RWPE2 (cell line): ENCODE measurements at places on chromosomes 2 and 18.

- no peak for DNase-seq
Observed at GRCh38 chr2:20674974-20675679, 8.2 kb downstream of the GDF7 start.

DNA sequence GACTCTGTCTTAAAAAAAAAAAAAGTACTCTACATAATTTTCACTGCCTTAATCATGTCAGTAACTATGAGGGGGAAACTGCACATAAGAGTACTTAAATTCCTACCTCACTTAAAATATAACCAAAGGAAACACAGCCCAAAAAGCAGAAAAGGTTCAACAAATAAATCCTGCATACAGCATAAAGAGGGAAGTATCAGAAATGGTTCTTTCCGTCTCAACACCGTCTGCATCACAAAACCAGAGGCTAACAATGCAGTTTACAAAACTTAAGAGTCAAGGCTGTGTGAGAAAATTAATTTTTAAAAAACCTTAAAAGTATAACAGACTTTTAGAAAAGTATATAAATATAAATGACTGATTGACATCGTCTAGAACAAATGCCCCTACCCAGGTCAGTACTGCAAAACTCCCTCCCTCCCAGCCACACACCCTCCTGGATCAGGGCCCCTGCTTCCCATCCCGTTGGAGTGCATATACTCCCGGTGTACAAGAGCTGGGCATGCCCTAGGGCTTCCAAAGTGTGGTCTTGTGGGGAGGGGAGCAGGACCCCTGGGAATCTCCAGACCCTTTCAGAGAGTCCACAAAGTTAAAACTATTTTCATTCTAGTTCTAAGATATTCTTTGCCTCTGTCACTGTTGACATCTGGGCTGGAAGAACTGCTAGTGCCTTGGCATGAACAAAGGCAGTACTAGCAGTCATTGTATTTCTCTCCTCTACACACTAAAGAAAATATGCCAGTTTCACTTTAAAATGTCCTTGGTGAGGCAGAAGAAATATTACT, 67.0 kb upstream of the SERTAD2 start:
- DNase-seq: no peak

DNA sequence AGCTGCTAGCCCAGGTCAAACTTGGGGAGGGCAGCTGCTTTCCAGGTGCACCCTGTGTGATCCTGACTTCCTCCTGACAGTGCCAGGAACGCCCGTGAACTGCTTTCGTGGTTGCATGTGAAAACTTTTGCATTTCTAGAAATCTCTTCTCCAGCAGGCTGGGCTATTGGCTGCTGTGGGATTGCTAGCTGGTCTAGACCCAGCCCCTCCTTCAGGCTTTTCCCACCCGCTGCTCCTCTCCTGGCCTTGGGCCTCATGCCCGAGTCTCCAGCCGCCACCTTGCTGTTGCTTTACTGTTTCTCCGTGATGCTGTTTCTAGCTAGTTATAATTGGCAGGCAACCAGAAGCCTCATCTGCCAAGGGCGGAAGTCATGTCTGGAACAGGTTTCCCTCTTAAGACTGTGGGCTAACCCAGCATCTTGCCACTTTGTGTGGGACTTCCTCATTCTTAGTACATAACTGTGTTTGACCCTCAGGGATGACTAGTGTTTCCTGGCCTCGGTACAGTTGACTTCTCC, 27.0 kb upstream of the MGAT4A start:
- DNase-seq: no peak

DNA sequence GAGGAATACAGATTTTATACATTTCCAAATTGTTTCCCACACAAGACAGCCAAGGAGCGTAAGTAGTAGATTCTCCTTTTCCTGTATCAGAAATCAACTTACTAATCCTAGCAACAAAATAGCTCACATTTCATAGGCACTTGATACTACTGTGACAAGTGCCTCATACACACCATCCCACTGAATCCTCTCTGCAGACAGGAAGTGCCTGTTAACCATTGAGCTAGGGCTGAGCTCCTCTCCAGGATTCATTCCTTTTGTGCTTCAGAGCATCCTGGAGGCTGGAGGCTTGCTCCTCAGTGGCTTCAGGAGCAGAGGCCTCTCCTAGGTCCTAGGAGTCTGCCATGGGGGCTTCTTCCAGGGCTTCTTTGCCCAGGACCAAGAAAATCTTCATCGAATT, 20.8 kb upstream of the ZNF396 start:
- no peak for DNase-seq

GRCh38 chr2:44559108-44559507, 197.4 kb downstream of the CAMKMT start:
- no peak for DNase-seq

GRCh38 chr2:201298462-201299052, 38.2 kb downstream of the CASP8 start:
- no peak for DNase-seq

DNA sequence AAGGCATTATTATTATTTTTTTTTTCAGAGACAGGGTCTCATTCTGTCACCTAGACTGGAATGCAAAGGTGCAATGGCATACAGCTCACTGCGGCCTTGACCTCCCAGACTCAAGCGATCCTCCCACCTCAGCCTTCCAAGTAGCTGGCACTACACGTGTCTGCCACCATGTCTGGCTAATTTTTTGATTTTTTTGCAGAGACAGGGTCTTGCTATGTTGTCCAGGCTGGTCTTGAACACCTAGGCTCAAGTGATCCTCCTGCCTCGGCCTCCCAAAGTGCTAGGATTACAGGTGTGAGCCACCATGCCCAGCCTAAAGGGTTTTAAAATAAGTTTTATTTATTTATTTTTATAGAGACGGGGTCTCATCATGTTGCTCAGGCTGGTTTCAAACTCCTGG, 45.3 kb upstream of the AP1S3 start:
- DNase-seq: no peak

DNA sequence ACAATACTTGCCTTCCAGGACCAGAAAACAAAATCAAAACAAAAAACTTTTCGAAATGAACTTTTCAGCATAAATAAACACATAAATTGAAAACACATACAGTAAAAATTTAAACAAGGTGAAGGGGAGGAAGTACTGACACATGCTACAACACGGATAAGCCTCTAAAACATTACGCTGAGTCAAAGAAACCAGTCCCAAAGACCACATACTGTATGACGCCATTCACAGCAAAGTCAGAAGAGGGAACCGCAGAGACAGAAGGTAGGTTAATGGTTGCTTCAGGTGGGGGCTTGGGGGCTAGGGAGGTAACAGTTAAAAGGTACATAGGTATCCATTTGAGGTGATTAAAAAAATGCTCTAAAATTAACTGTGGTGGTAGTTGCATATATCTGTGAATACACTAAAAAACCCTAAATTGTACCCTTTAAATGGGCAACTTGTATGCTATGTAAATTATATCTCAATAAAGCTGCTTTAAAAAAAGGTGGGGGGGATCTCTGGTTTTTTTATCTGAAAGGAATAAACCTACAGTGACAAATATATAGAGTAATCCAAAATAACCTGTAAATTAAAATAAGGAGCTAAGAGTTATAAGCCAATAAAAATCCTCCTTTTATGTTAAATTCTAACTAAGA, 7.1 kb downstream of the COX7A2L start:
- no peak for DNase-seq

- no peak for DNase-seq
Observed at GRCh38 chr18:67194886-67195285, 321.6 kb downstream of the DSEL start.

DNA sequence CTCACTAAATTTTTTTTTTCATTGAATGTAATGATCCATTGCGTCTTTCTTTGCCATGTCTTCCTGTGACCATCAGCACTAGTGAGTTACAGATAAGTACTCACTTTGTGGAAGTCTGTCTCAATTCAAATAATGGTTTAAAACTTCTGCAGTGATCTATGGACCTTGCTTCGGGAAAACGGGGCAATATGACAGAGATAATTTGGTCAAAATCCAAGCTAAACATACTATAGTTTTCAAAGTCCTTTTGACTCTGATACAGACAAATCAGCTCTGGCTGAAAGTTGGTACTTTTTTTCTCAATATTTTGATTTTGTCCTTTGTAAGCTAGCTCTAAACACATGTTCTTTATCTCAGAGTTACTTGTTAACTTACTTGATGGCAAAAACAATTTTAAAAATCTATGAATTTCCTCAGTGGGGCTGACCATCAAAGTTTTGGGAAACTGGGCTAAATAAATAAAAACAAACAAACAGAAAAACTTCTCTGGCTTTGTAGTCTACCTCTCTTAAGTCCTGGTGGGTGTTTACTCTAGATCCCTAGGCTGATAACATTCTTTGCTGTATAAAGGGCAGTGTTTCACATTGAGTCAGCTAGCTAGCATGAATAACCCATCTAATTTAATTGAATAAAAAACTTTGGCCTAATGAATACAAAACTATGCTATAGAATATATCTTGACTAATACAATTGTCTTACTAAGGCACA, 327.6 kb downstream of the RDH14 start:
- no peak for DNase-seq

DNA sequence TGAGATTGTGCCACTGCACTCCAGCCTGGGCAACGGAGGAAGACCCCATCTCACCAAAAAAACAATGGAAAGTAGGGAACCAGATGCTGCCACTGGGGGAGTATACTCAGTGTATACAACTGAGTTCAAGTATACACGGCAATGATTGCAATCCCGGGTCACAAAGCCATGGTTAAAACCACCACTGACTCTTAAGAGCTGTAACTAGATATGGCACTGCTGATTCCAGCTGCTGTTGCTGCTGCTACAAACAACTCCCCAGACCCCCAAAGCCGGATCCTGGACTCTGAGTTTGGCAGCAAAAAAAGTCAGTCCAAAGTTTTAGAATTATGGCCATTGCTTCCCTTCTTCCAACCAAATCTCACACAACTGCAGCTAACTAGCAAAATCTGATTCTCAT, 43.7 kb upstream of the COX7A2L start:
- DNase-seq: no peak

GRCh38 chr18:48321536-48321935, 87.6 kb downstream of the ZBTB7C start:
- no peak for DNase-seq

DNA sequence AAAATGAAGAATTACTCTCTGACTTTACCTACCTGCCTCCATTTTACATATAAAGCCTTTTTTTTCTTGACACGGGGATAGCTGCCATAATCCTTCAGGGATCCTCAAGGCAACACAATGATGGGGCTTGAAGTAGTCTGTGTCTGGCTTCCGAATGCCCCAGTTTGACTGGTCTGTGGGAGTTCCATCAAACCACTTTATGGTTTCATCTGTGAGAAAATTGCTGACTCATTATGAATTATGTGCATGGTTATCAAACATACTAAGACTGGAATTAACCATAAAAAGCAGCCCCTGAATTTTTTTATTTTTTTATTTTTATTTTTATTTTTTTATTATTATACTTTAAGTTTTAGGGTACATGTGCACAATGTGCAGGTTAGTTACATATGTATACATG, 117.5 kb downstream of the PLA2R1 start:
- no peak for DNase-seq

- no peak for DNase-seq
Observed at GRCh38 chr2:30030361-30030760, 109.0 kb upstream of the ALK start.

- DNase-seq: no peak
Observed at GRCh38 chr2:169925968-169926367, 98.7 kb downstream of the UBR3 start.

DNA sequence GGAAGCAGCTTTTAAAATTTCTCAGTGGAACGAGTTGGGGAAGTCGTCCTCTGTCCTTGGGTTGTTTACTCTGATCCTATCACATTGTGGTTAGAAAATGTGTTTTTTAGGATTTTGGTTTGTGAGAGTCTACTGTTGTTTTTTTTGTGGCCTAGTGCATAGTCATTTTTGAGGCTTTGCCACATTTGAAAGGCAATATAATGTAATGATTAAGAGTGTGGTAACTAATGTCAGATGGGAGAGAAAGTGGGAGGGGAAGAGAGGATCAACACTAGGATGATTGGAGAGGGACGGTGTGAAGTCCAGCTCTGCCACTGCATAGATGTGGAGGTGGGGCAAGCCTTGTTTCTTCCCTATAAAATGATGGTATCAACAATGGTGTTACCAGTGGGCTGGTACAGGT, 8.5 kb downstream of the SP140L start:
- no peak for DNase-seq

- no peak for DNase-seq
Observed at GRCh38 chr2:3200420-3200939, 177.1 kb downstream of the EIPR1 start.

- no peak for DNase-seq
Observed at GRCh38 chr2:108577099-108577498, 42.8 kb downstream of the LIMS1 start.

- DNase-seq: peak; percentile 38
Observed at GRCh38 chr2:241571821-241572620, 13.5 kb downstream of the BOK start.

GRCh38 chr2:152343426-152343825, 8.5 kb downstream of the FMNL2 start:
- no peak for DNase-seq

- no peak for DNase-seq
Observed at GRCh38 chr2:157256626-157257025, 879 bp upstream of the GALNT5 start.

- DNase-seq: no peak
Observed at GRCh38 chr2:171490577-171490976, 31.7 kb upstream of the CYBRD1 start.

DNA sequence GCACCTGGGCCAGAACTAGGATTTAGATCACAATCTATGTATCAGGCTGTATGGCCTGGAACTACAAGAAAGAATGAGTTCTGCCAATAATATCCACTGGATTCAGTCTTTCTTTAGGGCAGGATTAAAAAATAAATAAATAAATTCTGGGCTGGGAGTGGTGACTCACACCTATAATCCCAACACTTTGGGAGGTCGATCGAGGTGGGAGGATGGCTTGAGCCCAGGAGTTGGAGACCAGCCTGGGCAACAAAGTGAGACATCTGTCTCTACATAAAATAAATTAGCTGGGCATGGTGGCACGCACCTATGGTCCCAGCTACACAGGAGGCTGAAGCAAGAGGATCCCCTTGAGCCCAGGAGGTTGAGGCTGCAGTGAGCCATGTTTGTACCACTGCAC, 8.1 kb downstream of the AMMECR1L start:
- DNase-seq: no peak

GRCh38 chr2:238243496-238244076, 3.7 kb upstream of the HES6 start:
- DNase-seq: peak; percentile 33

- DNase-seq: no peak
Observed at GRCh38 chr18:77822632-77823031, 573.0 kb downstream of the GALR1 start.

DNA sequence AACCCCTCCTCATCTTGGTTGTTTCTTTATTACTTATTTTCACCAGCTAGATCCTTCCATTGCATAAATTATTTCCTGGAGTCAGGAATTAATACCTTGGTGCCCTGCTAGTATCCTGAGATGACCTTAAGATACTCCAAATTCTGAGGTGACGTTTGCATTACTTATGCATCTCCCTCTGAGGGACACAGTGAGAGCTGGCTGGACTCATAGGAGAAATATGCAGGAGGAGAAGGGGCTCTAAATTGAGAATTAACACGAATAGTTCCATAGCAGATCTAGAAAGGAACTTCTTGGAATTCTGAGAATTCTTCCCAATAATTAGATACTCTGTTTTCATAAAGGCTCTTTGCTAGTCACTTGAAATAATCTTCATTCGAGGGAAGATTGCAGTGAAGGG, 310.6 kb upstream of the ZEB2 start:
- no peak for DNase-seq

GRCh38 chr2:163701399-163702195, 34.2 kb downstream of the FIGN start:
- DNase-seq: no peak
